ENCODE measurements at places on chromosomes 4 and X.
A peak's percentile ranks its signal among the peaks of the same experiment; 100 is the strongest.

DNA sequence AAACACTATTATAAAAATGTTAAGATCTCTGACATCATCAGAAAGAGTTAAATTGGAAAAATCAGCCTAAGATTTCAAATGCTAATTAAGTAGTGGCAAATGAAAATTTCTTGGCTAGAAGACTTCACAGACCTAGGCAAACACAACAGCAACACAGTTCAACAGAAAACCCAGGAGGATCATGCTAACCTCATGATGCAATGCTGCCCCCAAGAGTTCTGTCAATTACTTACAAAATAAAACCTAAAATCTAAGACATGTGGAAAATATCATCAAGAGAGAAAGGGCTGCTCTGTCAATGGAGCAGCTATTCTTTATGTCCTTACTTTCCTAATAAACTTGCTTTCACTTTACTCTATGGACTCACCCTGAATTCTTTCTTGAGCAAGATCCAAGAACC, 21.0 kb downstream of the S100G start:
- DNase-seq: no peak

DNA sequence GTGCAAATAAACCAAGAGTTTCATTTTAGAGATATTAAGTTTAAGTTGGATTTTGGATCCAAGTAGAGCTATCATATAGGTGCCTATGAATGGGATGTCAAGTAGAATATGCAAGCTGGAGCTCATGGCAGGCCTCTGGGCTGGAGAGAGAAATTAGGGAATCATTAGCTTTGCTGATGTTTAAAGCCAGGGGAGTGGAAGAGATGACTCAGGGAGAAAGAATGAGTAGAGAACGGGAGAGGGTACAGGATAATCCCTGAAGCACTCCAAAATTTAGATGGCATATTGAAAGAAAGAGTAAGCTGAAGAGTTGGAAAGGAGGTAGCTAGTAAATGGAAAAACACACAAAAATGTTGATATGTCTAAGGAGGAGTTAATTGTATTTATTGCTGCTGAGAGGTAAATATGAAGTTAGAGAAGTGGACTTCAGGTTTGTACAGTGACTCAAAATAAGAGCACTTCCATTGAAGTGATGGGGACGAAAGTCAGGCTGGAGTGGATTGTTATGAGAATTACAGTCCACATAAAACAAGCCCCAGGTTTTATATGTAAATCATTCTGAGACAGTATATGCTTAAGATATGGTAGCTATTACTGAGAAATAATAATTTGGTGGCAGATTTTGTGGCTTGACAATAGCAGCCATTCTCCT, 72.5 kb upstream of the GRXCR1 start:
- no peak for DNase-seq

DNA sequence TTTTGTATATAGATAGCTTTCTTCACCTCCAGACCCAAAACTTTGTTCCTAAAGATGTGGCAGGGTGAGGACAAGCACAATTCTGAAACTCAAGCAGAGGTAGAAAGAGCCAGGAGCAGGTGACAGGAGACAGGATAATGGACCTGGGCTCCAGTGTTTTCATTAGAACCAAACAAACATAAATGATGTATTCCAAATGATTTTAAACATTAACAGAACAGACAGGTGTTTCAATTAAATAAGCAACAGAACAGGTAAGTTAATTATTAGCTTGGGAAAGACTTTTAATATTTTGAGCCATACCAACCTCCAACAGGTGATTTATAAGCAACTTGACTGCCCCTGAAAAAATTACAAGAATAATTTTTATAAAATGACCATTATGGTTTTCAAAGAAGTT, 459.4 kb upstream of the LCORL start:
- DNase-seq: no peak

GRCh38 chr4:134663742-134664141, 462.2 kb upstream of the PABPC4L start:
- no peak for DNase-seq

DNA sequence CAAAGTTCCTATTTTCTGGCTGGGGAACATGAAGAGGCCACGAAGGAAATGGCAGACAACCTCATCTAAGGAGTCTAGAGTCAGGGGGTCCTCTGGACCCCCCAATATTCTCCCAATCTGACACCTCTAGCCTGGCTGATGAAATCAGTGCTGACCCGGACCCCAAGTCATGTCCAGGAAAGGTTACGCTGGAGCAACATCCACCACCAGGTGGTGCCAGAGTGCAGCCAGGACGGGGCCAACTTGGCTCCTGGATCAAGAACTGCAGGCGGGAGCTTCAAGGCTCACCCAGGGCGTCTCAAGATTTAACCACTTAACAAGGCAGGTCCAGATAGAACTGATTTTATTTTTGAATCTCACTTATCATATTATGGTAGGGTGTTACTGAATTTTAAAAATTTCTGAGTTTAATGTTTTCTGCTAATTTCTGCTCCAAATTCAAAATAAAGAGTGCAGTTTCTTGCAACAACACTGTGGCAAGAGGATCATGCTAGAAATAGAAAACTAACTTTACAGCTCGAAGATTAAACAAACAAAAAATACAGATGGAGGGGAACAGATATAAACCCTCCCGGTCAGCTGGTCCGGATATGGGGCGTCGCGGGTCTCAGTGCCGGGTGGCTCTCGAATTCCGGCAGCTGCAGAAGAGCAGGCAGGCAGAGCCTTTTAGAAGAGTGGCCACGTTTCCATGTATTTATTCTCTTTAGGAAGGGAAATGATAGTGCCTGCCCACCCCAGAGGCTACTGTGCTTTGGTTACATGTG, 135.5 kb downstream of the AFAP1 start:
- DNase-seq: peak; percentile 59

DNA sequence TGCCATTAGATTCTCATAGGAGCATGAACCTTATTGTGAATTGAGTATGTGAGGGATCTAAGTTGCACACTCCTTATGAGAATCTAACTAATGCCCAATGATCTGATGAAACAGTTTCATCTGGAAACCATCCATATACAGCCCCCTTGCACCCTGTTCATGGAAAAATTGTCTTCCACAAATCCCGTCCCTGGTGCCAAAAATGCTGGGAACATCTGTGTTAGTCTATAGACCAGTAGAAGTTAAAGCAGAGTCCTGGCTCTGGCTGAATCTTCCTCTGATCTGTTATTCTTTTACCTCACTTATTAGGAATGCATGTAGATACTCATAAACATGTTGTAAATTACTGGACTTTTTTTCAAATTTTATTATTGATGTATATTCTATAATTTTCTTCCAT, 29.2 kb downstream of the SULT1B1 start:
- DNase-seq: no peak

DNA sequence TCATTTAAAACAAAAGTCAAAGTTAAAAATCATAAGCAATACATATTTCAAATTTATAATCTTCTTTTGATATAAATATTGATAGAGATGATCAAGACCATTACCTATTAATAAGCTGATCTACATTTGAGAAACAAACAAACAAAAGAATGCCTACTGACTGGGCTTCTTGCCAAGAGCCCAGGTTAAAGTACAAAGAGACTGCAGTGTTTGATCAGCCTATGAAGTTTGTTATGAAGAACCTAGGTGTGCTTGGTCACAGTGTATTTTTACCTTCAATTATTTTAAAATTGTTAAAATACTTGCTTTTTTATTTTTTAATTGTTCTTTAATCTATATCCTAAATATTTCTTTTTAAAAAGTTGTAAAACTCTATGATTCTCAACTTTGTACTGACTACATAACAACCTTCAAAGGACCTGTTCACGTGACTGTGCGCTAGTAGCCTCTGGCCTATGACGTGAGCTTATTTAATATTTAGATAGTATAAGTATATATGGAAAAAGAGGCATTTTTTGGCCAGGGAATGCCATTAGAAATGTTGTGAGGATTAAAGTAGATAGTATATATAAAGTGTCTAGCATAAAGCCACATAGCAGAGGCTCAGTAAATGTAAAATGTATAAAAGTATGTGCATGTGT, 11.4 kb upstream of the SLC39A8 start:
- DNase-seq: no peak

DNA sequence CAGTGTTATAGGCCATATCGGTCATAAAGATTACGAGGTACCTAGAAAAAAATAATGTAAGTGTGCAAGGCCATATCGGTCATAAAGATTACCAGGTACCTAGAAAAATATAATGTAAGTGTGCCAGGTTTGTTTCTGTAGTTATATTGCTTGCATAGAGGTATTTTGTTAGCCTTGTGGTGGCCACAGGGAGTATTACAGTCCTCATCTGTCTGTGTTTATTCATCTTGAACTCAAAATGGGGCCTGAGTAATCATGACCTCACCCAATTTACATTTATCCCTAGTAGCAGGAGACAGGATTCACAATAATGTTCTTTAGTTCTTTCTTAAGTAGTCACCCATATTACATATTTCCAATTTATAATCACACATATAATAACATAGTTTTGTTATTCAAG, 459.7 kb downstream of the MID1IP1 start:
- no peak for DNase-seq

DNA sequence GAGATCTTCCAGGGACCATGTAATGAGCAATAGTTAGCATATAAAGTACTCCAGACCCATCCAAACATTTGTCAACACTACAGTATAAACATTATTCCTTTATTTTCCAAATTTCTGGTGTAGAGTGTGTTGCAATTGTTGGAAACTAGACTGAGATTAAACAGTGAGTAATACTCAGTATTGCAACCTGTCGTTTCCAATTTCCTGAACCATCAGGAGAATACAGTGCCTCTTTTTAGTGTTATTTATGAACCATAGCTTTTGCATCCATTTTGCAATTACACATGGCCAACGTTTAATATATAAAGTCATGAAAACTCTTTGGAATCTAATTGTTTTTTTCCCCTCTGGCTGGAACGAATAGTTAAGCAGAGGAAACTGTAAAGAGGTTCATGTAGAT, 58.3 kb upstream of the DHRSX start:
- no peak for DNase-seq

DNA sequence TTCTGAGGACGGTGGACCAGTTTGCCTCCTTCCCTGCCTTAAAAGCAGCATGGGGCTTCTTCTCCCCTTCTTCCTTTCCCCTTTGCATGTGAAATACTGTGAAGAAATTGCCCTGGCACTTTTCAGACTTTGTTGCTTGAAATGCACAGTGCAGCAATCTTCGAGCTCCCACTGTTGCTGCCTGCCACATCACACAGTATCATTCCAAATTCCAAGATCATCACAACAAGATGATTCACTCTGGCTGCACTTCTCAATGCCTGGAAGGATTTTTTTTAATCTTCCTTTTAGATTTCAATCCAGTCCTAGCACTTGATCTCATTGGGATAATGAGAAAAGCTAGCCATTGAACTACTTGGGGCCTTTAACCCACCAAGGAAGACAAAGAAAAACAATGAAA, 255.3 kb downstream of the RAPGEF2 start:
- no peak for DNase-seq

- DNase-seq: no peak
Observed at GRCh38 chr4:38681281-38681991, 17.4 kb downstream of the KLF3 start.

GRCh38 chrX:152480269-152481212, 29.4 kb upstream of the GABRA3 start:
- DNase-seq: no peak

GRCh38 chr4:73883306-73883705, 14.1 kb downstream of the CXCL1 start:
- no peak for DNase-seq

DNA sequence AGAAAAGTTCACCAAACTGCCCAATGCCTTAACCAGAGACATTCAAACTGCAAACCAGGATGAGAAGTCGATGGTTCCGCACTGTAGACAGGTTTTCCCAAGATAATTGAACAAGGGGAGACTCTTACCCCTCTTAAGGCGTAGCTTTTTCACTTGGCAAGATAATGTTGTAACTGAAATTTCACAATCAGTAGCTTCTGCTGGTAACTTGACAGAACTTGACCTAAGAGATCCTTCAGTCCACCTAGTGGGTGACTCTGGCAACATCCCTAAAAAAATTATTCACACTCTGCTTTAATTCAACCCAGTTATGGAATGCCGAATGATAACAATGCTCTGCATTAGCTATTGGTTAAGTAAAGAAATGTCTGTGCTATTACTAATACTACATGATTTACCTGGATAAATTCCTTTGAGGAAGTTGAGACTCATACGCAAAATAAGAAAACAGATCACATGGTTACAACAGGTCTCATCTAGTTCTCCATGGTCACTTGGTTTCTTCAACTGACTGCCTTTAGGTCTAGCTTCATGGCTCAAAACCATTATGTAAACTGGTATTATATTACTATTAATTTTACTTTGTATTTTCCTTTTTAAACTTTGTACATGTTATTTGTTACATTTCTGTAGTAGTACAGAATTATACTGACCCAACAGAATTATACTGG, 9.1 kb downstream of the ELF2 start:
- DNase-seq: no peak

GRCh38 chr4:84407554-84408407, 91.3 kb downstream of the NKX6-1 start:
- DNase-seq: no peak

DNA sequence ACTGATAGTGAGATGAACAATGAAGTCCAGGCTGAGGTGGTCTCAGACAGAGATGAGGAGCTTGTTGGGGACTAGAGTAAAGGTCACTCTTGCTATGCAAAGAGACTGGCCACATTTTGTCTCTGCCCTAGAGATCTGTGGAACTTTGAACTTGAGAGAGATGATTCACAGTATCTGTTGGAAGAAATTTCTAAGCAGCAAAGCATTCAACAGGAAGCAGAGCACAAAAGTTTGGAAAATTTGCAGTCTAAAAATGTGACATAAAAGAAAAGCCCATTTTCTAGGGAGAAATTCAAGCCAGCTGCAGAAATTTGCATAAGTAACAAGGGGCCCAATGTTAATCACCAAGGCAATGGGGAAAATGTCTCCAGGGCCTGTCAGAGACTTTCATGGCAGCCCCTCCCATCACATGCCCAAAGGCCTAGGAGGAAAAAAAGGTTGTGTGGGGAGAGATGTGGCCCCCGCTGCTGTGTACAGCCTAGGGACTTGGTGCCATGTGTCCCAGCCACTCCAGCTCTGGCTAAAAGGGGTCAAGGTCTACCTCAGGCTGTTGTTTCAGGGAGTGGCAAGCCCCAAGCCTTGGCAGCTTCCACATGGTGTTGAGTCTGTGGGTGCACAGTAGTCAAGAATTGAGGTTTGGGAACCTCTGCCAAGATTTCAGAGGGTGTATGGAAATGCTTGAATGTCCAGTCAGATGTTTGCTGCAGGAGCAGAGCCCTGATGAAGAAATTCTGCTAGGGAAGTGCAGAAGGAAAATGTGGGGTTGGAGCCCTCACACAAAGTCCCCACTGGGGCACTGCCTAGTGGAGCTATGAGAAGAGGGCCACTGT, 262.8 kb downstream of the DKK2 start:
- DNase-seq: no peak

GRCh38 chrX:10415306-10416001, 204.9 kb downstream of the MID1 start:
- DNase-seq: no peak

GRCh38 chrX:46367491-46367890, 177.7 kb downstream of the ZNF674 start:
- no peak for DNase-seq
